ENCODE measurements at places on chromosomes 6 and 20. TPM values are rescaled to one million over a fixed set of nuclear protein-coding genes. Genes with fewer than 3 reads are reported as not detected.

TGM3 gene
- not detected for total RNA-seq

SIRPD gene
- 0.20 TPM for total RNA-seq

PRDM1 gene
- 56.8 TPM for total RNA-seq

PSORS1C2 gene
- not detected for total RNA-seq

CCDC170 gene
- total RNA-seq = not detected
